ENCODE measurements at places on chromosomes 2 and 18. TPM values are rescaled to one million over a fixed set of nuclear protein-coding genes. Genes with fewer than 3 reads are reported as not detected.

- no peak for DNase-seq
Observed at GRCh38 chr2:112314856-112315255, 39.5 kb downstream of the ZC3H6 start.

The DNAJC5G gene
- 1.0 TPM for total RNA-seq

GRCh38 chr2:45780541-45781463 is 129.3 kb downstream of the PRKCE start:
- DNase-seq, result no peak

The EVX2 gene
- not detected for total RNA-seq

- DNase-seq, result no peak
Observed at GRCh38 chr18:26470011-26470637, 78.2 kb downstream of the KCTD1 start.

DNA sequence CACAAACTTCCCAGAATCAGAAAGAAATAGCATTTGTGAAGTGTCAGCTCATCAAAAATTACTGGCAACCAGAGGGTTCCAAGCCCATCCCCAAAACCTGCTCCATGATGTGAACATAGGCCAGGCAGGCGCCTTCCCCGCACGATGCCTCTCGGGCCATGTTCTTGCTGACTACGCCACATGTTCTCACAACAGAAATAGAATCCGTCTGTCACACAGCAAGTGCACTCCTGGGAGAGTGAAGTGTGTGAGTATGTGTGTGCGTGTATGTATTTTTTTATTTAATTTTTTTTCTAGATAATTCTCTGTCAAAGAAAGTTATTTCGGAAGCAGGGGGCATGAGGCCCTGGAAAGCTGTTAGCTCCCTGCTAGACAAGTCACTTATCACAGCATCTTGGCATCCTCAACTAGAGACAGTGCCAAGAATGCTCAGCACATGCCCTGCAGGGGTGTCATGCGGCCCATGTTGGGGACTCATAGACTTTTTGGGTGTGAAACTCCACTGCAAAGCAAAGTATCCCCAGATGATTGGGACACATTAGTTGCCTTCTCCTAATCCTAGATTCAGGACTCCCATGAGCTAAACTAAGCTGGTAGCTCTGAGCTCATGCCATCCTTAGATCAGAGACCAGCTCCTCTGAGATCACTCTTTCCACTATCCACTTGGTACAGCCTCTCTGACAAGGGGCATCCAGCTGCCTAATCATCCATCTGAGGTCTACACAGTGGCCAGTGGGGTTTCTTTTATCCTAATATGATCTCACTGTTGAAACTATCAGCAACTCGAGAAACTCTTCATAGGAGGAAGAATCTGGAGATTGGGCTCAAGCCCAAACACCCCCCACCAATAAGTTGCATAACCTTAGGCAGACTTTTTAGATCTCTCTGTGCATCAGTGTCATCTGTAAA is 53.2 kb upstream of the CYRIA start:
- no peak for DNase-seq

The TBR1 gene
- total RNA-seq, result under 0.01 TPM

GRCh38 chr2:18119883-18120282 is 241.4 kb downstream of the KCNS3 start:
- no peak for DNase-seq

- DNase-seq, result no peak
Observed at GRCh38 chr2:10406016-10406415, 42.1 kb downstream of the ODC1 start.

- peak; percentile 69 for DNase-seq
Observed at GRCh38 chr2:184769023-184769422, 170.7 kb downstream of the ZNF804A start.

GRCh38 chr2:233966388-233966787 is 49.2 kb downstream of the TRPM8 start:
- DNase-seq, result no peak

DNA sequence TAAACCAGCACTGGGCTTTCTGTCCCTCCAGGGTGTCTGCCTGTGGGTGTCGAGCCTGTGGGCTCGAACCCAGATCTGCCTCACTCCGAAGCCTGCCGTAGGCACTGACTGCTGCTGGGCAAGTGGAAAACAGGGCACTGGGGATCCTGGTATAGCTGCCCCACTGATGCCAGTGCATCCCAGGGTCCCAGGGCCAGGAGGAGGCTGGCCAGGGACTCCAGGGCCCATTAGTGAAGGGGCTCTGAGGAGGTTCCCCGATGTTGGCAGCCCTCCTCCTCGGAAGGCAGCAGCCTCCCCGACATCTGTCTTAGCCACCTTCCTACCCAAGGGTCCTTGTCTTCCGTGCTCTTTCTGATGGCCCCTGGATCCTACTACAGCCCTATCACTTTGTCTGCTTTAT is 96.1 kb downstream of the RTN4 start:
- no peak for DNase-seq

The LYPD6B gene
- not detected for total RNA-seq

The CYRIA gene
- total RNA-seq, result 30.6 TPM

DNA sequence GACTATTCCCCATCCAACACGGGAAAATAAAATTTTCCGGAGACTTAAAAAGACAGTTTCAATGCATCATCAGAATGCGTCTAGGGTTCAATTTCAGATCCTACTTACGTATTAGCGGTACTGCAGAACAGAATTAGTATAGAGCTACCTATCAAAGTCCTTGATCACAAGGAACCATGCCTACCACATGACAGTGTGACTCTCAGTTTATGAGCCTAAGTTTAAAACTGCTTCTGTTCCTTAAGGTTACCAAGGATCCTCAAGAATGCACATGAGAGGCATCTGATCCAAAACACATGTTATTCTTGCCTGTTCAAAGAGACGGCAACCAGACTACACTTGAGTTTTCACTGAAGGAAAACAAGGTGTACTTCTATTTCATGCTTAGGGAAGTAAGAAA is 369.7 kb downstream of the EPHA4 start:
- DNase-seq, result no peak

- DNase-seq, result no peak
Observed at GRCh38 chr2:75705921-75706320, 4.8 kb downstream of the GCFC2 start.

The INO80C gene
- total RNA-seq, result 13.8 TPM

GRCh38 chr18:32583431-32583830 is 112.7 kb upstream of the GAREM1 start:
- DNase-seq, result no peak

DNA sequence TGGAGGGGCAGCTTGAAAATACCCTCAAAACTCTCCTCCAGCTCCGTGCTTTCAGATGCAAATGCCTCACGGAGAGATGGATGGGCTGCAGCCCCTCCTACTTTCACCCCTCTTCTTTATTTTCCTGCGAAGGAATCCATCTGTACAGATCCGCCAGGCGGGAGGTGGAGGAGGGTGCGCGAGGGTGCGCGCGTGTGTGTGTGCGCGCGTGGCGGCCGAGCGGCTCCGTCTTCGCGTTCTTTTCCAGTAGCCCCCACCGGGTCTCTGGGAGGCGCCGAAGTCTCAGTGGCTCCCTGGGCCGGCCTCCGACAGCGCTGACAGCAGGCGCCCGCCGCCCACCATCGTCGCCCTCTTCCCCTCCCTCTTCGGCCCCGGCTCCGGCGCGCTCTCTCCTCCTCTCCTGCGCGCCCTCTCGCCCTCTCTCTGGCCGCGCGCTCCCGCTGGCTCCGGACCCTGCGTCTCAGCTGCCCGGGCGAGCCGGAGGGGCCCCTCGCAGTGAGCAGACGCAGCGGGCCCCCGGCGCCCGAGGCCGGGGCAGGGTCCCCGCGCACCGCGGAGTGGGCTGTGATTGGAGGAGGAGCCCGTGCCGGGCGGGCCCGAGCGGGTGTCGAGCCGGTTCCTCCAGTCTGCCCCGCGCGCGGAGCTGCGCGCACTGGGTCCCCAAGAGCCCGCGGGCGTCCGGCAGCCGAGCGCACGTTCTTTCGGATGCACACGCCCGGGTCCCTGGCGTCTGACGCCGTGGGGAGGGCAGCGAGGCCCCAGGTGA is at the start of gene CDH7:
CDH7 (plus strand) TSS at position 624 of the 766 bp plus-strand sequence. CDS start 11,831 bp downstream, outside the sequence.
- DNase-seq, result no peak

GRCh38 chr2:107775211-107775610 is 51.5 kb upstream of the RGPD4 start:
- DNase-seq, result no peak

DNA sequence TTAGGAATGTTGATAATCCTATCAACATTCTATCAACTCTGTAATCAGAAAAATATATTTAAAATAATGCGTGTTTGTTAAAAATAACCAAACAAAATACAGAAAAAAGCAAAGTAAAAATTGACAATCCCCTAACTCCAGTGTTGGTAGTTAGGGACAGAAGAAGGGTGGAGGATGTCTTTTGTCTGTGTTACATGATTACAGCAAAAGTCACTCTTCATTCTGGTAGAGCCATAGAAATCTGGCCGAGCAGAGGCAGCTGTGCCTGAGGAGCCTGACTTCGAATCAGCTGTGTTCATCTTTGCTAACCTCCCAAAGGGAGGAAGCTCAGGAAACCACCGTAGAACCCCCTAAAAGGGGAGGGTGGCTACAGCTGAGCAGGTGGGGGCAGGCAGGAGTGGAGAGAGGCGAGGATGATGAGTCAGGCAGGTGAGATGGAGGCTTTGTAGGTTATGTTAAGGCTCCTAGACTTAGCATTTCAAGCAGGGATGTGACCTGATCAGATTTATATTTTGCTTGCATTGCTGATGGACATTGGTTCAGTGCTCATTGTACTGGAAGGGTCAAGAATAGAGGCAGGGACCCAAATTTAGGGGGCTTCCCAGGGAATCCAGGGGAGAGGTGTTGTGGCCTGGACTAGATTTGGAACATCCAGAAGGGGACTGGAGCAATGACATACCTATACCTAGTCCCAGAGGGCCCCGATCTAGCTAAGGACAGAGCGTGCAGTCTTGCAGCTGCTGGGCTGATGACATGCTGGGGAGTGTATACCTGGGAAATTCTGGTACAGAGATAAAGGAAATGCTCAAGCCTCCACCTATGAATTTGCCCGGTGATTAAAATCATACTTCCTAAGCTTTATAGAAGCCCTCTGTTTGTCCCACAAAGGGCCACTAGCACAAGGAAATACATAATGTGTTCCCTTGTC is 95.7 kb downstream of the NEDD4L start:
- DNase-seq, result no peak

All from dermis microvascular lymphatic vessel endothelial cell (primary cell).